ENCODE measurements at places on chromosomes 11 and 22.

- no peak for DNase-seq
These were observed 8.4 kb downstream of the TMEM184B start for GRCh38 chr22:38264322-38264843.

DNA sequence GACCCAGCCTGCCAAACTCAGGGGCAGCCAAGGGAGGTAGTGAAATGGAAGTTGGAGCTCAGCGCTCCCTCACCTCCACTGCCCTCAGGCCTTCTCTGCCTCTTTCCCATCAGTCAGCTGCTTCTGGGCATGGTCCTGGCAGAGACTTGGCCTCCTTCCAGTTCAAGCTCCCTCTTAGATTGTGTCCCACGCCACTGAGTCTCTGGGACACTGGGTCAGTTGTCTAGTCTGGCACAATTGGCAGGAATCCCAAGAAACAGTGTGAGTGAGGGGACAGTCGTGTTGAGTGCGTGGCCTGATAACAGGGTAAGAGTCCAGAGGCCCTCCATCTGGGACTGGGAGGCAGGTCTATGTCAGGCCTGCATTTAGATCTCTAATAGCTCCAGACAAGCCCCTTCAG is 7.1 kb upstream of the SLC35E4 start:
- DNase-seq, result no peak

GRCh38 chr22:20055144-20055543 is 24.9 kb upstream of the DGCR8 start:
- DNase-seq, result no peak

DNA sequence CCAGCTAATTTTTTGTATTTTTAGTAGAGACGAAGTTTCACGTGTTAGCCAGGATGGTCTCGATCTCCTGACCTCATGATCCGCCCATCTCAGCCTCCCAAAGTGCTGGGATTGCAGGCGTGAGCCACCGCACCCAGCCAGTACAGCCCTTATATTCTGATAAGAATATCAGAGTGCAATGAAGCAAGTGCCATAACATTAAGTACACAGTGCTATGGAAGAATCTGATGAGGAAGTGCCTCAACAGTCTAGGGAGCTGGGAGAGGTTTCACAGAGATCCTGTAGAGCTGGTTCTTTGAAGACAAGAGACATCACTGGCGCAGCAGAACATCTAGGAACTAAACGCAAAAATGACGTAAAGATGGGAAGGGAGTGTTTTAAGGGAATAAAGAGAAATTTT is 2.1 kb downstream of the RTCB start:
- no peak for DNase-seq

DNA sequence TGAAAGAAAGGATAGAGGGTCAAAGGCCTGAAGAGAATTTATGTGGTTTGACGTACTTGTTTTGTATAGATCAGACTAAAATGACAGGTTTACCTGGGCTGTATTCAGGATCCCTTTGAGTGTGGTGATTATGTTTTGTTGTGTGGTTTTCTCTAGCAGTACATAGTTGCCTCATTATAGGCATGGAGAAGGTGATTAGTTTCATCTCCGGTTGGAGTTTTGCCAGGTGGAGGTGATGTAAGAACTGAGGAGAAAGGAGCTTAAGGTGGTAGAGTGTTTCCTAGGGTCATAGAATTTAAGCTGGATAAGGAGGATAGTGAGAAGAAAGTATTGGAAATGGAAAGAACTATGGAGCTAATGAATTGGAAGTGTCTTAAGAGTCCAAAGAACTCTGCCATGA is 229.0 kb downstream of the TMEM135 start:
- DNase-seq, result no peak

GRCh38 chr22:44109416-44109815 is 71.3 kb upstream of the PARVG start:
- DNase-seq, result no peak

DNA sequence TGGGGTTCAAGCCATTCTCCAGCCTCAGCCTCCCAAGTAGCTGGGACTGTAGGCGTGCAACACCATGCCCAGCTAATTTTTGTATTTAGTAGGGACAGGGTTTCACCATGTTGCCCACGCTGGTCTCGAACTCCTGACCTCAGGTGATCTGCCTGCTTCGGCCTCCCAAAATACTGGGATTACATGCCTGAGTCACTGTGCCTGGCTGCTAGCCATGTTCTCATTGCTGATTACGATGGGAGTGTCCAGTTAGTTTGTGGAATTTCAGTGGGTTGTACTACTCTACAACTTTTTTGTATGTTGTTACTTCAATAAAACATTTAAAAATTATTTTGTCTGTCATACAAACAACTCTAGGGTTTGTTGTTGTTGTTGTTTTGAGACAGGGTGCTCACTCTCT is 4.8 kb upstream of the VPS11 start:
- DNase-seq, result no peak

DNA sequence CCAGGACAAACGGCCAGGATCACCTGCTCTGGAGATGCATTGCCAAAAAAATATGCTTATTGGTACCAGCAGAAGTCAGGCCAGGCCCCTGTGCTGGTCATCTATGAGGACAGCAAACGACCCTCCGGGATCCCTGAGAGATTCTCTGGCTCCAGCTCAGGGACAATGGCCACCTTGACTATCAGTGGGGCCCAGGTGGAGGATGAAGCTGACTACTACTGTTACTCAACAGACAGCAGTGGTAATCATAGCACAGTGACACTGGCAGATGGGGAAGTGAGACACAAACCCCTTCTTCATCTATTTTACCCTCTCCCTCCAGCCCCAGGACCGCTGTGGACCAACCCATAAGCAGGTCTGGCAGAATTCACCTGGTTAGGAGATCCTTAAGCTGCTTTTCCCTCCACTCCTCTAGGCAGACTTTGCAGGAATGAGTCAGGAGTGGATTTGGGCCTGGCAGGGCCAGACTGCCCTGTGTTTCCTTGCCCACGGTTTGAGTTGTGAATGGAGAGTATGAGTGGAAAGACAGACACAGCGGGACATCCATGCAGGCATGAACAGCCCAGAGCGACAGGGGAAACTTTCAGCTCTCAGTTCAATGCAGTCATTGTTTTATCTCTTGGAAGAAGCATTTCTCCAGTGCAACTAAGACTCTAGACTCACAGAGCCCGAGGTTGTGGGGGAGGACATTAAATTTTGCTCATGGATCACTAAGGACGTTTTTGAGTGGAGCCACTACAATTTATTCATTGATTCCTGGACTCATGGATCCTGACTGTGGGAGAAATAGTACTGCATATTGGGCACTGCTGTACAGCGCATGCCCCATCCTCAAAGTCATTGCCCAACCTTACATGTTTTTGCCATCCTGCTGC is 75.3 kb upstream of the IGLL5 start:
- no peak for DNase-seq

DNA sequence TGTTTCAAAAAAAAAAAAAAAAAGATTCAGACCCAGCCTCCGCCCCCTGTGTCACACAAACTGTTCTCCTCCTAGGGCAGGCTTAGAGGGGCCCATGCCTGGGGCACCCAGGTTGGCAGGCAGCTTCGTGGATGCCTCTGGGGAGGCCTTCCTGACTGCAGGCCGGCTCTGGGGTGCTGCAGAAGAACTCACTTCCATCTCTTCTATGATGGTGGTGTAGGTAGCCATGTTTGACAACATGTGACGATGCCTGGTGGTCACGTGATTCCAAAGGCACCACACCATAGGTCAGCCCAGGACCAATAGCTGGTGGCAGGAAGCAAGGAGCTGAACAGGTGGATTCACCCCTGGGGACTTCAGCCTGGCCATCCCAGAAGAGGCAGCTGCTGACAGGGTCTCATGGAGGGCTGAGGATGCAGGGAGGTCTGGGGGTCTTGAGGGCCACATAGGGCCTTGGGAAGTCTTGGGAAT is 24.1 kb upstream of the CELSR1 start:
- DNase-seq, result no peak

DNA sequence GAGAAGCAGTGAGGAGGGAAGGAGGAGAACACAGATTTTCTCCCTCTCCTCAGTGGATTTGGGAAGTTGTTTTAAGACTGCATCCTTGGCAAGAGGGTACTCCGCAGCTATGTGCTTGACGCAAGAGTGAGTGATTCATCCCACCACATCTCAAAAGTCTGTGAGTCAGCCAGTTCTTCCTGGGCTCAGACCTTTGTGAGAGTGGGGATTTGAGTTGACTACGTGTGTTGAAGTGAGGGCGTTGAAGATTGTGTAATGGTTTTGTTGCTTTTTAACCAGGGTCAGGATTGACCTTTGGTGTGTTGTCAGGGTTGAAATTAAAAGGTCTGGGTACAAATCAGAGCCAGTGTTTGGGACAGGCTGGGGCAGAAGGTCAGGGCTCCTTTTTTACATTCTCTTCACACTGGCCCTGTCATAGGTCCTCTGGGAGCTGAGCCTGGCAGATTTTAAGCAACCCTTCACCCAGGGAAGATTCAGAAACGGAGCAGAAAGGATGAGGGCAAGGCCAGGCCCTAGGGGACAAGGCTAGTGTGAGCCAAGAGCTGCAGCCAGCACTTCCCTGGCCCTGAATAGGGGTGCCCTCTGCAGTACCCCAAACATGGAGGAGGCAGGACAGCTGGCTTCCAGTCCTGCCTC is 4.2 kb upstream of the C11orf86 start:
- no peak for DNase-seq
